PC-9 (cell line): ENCODE measurements at places on chromosomes 7 and 10. TPM values are rescaled to one million over a fixed set of nuclear protein-coding genes. Genes with fewer than 3 reads are reported as not detected.

DNA sequence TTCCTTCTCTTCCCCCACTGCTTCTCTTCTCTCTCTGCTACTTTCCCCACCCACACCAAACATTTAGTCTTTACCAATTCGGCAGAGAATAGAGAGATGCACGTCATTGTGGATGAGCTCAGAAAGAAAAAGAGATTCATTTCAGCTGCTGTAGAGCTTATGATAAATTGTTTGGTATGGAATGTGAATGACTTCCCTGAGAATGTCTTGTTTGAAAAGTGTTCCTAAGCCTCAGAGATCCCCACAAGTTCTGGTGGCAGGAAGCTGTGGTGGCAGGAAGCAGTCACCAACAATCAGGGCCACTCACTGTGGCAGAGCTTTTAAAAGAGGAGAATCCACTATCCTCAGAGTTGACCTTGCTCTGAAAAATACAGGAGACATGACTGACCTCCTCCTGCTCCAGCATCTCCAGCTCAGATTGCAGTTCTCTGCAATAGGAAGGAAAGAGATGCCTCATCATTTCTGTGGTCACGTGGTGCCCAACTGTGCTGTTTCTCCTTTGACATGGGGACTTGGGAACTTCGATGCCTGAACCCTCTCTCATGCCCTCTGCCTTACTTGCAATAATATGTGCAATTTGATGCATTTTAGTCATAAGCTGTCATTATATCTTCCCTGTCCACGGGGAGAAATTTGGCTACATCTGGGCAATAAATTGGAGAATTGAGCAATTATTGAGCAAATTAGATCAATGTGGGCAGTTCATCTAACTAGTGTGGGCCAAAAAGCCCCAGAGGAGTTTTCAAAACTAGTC lies 76.5 kb downstream of the BMPER start:
- DNase-seq: no peak

DNA sequence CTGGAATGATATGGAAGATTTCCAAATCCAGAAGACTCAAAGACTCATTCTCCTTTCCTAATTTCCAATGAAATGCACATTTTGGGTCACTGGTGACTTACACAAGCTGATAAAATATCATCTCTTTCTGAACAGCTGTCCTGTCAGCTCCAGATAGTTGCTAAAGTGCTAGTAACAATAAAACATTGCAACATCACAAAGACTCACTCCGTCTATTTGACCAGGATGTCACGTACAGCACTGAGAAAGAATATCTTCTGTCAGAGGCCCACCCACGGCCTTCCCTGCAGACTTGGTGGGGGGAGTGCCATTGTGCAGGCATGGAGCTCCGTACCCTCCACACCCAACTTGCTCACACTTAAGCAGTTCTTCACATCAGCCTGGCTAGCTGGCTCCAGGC lies 78.9 kb upstream of the EGR2 start:
- DNase-seq: no peak

DNA sequence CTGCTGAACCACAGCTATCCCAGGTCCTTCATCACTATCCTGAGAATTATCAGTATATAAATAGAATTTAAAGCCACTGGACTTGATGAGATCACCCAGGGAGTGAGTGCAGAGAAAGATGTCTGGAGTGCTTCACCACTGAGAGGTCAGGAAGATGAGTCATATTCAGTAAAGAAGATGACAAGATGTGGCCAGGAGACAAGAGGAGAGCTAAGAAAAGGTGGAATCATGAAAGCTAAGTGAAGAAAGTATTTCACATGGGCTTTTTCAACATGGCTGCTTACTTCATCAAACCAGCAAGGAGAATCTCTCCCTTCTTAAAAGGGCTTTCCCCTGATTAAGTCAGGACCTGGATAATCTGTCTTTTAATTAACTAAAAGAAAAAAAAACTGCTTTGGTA lies 9.1 kb upstream of the PRKAR2B start:
- no peak for DNase-seq

OPN4 gene
- 0.15 and 0.23 TPM in 2 replicates for total RNA-seq

- no peak for DNase-seq
These were observed 120.4 kb upstream of the RAB11FIP2 start for GRCh38 chr10:118167056-118167700.

GRCh38 chr10:14010101-14010558 lies 320.6 kb downstream of the FRMD4A start:
- DNase-seq: no peak

- DNase-seq: no peak
These were observed 66.4 kb upstream of the GDF10 start for GRCh38 chr10:47233631-47234030.

DNA sequence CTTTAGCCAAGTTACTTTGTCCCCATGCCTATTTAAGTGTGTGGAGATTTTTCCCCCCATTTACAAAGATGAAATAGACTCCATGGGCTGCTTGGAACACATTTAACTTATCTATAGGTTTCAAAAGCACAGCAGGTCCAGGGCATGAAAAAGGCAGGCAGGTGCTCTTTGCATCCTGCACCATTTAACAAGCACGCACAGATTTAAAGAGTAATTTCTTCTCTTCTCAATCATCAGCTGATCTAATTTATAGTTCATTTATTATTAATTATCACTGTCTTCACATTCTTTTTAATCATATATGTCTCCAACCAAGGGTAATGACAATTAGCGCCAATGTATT lies 156.8 kb downstream of the CACNA2D1 start:
- no peak for DNase-seq

DNA sequence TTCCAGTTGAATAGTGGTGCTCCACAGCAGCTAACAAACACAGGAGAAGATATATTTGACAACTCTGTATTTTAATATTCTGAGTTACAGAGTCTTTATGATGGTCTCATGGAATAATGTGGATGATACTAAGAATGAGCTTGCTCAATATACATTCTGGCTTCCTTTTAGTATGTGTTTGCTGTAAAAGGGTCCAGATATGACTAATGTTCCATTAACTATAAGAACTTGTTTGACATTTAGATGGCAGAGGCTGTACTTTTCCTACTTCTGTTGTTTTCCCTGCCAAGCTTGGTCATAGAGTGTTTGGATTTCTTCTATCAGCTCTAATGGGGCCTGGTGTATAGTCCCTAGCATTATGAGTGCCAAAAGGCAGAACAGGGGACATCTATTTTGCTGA lies 61.5 kb upstream of the GPR22 start:
- DNase-seq: no peak

DNA sequence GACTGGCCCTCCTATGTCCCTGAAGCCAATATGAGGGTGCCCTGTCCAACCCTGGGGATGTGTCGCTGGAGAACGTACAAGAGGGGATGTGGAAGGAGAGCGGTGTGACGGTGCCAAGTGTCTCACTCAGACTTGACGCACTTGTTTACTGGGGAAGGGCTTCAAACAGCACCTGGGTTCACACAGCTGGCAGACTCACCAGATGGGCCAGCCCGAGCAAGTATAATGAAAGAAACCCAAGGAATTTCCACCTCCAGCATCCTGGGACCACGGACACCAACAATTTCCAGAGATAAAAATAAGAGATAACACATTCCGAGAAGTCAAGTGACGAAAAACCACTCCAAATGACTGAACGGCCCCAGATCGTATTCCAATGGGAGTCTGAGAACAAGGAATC lies 5.3 kb downstream of the ATP5MF start:
- DNase-seq: no peak

DNA sequence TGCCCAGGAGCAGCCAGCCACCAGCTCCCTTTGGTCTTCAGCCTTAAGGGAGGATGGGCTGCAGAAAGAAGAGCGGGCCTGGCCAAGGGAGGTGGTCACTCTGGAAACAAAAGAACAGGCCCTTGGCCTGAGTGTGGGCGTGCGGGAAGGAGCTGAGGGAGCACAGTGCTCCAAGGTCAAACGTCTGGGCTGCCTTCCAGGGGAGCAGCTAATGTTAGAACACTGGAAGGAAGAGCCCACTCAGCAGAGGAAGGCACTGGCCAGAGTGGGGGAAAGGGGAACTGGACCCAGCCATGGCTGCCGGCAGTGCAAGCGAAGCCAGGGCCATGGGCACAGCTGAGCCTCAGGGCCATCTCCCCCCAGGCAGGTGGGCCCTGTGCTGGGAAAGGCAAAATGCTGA lies 42.7 kb downstream of the FAM53B start:
- no peak for DNase-seq

DNA sequence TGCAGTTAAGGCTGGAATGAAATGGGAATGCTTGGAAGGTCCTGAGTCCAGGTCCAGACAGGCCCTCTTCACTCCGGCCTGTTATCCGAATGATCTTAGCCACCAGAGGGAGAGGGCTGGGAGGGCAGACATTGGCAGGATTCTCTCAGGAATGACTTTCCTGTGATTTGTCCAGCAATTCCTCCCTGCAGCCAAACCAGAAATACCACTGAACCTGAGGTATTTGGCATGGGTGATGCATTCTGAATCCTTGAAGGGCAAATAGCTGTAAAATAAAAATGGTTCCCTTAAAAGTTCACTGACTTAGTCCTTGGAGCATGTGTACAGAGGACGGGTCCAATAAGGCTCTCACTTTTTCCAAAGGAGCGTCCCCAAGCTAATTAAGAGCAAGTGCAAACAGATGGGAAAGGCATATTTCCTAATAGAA lies 77.5 kb upstream of the HABP2 start:
- no peak for DNase-seq

PLAC9 gene
- 2.1 TPM in 1 of 2 replicates, not detected in the other for total RNA-seq

- no peak for DNase-seq
These were observed 38.6 kb downstream of the MRC1 start for GRCh38 chr10:17847585-17848296.

DNA sequence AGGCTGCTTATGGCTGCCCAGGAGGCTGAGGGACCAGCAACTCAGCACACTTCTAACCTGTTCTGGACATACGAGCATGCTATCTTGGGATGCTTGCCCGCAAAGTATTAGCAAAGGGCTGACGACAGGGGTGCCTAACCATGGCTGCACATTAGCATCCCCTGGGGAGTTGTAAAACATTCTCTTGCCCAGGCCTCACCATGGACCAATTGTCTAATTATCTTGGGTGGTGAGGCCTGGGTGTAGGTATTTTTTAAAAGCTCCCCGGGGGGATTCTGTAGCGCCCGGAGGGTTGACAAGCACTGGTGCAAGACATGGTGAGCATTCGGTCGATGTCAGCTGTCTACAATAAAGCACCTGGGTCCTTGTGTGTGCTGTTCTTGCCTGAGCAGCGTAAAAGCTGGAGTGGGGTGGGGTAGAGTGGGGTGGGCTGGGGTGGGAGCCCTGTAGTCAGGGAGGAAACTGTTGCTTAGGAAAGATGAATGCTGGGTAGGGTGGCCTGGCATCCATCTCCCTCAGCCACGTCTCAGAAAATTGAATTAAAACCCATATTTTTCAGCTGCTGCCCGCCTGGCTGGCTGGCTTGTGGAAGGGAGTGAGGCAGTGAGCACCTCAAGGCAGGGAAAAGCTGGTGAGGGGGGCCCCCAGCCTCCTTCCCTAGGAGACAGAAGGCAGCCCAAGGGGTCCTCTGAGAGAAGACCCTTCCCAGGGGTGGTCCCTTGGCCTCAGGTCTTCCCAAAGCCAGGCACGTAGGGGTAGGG lies 2.9 kb upstream of the ADCYAP1R1 start:
- DNase-seq: no peak

PRKG1 gene
- 0.68 and 0.70 TPM in 2 replicates for total RNA-seq

DNA sequence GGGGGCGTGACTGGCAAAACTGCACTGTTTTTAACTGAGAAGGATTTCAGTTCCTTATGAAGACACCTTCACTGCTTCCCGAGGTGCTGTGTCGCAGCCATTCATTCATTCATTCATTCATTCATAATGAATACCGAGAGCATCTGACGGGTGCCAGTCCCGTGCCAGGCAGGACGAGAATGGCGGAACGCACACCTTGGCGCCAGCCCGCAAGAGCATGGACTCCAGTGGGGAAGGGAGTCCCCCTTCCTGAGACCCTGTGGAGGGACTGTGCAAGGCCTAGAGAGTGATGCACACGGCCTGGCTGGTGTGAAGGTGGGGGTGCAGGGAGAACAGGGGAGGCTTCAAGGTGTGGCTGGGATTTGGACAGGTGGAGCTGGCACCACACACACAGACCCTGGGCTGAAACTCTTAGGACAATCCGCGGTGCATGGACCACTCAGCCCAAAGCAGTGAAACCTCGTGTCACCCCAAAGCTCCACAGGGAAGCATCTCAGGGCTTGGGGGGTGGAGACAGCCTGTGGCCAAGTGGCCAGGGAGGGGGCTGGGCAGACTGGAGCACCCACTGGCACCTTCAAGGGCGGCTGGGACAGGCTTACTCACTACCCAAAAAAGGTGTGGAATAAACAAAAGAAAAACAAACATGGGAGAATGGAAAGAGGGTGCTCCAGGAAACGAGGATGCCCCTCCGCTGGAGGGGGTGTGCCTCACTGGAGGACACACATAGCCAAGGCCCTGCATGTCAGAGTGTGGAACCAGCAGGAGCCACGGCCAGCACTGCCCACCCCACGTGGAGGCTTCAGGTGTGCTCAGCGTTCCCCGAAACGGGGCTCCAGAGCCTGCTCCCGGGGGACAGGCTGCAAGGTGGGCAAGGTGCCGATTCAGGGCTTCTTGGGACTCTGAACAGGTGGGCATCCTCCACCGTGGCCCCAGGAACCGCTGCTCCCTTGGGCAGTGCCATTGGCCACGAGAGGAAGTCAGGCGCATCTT lies 37.7 kb downstream of the EBF3 start:
- no peak for DNase-seq

DNA sequence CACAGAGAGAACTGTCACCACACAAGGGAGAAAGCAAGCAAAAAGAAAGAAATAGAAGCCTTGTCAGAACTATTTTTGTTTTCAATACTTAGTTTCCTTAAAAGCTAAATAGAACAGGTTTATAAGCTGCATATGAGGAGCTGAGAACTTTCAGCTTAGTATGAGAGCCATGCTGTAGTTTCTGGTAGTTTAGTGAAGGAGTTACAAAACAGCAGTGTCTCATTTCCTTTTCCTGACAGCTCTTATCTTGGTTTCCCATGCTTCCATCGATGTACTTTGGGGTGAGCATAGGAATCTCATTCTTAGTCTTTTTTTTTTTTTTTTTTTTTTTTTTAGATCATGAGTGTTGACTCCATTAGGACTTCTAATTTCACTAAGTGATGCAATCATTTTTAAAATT lies 8.6 kb upstream of the CHRM2 start:
- DNase-seq: no peak

CHST3 gene
- 21.3 and 23.3 TPM in 2 replicates for total RNA-seq

DNA sequence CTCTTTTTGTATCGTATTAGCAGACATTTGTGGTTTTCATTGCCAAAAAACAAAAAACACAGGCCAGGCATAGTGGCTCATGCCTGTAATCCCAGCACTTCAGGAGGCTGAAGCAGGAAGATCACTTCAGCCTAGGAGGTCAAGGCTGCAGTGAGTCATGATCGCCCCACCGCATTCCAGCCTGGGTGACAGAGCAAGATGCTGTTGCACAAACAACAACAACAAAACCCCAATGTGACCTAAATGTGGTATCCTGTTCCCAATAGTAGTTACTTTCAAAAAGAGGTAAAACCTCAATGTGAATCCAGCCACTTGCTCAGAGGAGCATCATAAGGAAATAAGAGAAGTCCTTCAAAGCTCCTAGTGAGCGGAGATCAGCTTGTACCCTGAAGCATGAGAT lies 45.8 kb upstream of the SKAP2 start:
- DNase-seq: peak; percentile 87

GRCh38 chr7:57437581-57437980 lies 12.4 kb upstream of the ZNF716 start:
- DNase-seq: no peak
